Tongue (tissue), 3 donors: ENCODE measurements at places on chromosomes 13 and 19.

- DNase-seq: no peak
These were observed 203.5 kb upstream of the HTR2A start for GRCh38 chr13:47100214-47100853.

DNA sequence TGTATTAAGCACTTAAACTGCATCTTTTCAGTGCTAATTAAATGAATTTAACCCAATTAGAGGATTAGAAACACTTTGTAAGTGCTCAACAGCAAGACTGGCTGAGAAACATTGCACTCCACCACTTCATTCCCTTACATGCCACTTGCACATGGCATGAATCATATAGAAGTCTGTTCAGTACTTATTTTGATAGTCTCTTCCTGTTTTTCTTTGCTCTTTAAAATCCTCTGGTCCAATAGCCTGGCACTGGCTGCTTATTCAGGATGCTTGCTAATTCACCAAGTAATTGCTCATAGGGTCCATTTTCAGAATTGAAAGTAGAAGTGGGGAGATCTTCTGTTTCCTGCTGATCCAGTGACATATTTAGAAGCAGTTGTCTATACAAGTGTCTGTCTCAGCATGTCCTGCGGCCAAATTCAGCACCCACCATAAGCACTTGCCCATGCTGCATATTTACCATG, 900.1 kb downstream of the PCDH9 start:
- DNase-seq: peak; percentile 23

DNA sequence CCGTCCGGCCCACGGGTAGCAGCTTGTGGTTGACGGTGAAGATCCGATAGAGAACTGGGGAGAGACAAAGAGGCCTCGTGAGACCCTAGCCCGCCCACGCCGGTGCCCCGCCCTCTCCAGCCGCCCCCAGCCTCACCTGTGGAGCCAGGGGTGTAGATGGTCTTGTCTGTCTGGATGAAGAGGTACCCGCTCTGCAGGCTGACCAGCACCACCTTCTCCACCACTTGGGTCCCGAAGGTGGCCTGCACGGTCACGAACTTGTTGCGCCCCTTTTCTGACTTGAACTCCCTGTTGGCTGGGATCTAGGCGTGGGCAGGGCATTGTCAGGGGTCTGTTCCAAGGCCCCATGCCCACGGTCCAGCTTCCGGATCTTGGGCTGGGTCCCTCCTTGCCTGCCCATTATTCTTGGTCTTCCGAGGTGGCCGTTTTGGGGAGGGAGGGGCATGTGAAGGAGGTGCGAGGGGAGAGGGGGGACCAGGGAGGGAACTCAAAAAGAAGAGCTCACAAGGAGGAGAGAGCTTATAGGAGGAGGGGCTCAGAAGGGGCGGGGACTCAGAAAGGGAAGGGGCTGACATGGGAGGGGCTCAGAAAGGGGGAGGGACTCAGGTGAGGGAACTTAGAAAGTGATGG, 2.2 kb downstream of the C3 start:
- DNase-seq: no peak

DNA sequence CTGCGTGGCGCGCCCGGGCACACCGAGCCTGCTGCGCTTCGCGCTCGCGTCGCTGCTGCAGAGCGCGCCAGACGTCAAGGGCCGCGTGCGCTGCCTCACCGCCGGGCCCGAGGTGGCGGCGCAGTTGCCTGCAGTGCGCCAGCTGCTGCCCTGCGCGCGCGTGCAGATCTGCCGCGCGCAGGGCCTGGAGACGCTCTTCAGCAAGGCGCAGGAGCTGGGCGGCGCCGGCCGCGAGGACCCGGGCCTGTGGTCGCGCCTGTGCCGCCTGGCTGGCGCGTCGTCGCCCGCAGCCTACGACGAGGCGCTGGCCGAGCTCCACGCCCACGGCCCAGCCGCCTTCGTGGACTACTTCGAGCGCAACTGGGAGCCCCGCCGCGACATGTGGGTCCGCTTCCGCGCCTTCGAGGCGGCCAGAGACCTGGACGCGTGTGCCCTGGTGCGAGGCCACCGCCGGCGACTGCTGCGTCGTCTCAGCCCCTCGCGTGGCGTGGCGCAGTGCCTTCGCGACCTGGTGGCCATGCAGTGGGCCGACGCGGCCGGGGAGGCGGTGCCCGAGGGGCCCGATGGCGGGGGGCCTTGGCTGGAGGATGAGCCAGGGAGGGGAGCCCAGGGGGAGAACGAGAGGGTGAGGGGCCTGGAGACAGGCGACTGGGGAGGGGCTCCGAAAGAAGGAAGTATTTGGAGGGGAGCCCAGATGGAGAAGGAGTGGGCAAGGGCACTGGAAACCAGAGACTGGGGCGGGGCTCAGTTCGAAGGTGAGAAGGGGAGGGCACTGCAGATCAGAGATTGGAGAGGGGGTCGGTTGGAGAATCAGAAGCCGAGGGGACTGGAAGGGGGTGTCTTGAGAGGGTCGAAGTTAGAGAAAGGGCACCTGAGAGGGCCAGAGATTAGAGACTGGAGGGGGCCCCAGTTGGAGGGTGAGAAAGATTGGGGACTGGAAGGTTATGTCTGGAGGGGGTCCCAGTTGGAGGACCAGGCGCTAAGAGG, 24.7 kb downstream of the ZSWIM9 start:
- DNase-seq: no peak

DNA sequence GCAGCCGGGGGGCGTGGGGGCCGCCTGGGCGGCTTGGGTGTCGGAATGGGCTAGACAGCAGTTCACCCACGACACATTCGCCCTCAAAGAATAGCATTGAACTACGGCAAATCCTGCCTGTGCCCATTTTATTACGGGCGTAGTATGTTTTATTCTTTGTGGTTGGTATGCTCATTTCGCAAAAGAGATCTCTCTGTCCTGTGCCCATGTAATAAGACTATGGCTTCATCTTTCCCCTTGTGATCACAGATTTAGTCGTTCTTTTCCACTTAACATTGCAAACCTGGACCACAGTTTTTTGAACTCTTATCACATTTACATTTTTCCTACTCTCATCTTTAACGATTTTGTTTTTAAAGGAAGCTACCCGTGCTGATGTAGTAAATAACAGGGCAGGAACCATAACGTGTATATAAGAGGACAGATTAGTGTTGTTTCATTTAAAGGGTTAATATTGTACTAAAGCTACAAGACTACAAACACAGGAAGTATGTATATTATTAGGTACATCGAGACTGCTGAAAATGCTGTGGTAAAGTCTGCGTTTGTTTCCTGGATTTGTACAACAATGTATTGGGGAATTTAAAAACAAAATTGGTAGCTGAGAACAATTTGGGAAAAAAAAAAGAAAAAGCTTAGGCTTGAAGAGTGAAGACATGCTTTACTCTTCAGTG, 3.2 kb upstream of the MYCBP2 start:
- no peak for DNase-seq

- DNase-seq: no peak
These were observed 17.8 kb downstream of the KATNAL1 start for GRCh38 chr13:30289533-30289932.

GRCh38 chr19:14977128-14977527, 2.5 kb downstream of the SLC1A6 start:
- no peak for DNase-seq
